ENCODE measurements at places on chromosomes 1 and 21.
A peak's percentile ranks its signal among the peaks of the same experiment; 100 is the strongest.

- no peak for DNase-seq
Observed at GRCh38 chr21:16945580-16945979, 567.3 kb upstream of the CXADR start.

DNA sequence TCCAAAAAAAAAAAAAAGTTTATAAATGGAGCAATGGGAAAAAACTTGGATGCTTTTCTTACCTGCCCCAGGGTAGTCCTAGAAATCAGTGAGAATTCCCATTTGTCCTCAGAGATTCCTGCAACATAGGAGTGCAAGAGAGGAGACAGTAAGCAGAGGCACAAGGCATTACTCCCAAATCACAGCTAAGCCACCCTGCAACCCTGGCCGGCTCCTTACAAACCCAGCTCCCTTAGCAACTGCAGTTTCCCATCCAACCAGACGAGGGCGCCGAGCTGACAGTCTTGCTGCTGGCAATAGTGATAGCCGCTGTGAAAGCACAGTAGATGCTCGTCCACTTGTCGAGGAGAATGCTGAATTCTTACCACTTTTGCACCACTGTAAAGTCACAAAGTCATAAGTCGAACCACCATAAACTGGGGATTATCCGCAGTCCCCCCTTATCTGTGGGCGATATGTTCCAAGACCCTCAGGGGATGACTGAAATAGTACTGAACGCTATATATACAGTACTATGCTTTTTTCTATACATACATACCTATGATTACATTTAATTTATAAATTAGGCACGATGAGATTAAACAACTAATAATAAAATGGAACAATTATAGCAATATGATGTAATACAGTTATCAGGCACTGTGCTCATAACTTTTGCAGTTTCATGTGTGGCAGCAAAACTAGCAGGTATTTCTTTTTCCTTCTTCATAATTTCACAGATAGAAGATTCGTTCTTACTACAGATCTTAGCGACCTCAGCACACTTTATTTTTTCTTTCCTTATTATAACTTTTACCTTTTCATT lies 6.0 kb upstream of the PITHD1 start:
- DNase-seq = peak; percentile 66

DNA sequence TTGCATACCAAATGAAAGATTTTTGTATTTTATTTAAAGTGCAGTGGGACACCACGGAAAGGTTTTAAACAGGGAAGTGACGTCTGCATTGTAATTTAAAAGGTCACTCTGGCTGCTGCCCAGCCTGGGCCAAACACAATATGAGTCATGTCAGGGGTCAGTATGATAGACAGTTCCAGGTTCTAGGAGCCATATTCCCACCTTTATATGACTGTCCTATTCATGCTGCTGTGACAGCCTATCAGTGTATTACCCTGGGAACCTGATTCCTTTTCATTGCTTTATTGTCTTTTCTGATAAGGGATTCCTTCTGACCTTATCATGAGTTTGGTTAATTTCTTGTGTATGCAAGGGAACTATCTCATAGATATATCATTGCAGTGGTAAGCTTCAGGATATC lies 5.3 kb downstream of the VANGL1 start:
- no peak for DNase-seq

DNA sequence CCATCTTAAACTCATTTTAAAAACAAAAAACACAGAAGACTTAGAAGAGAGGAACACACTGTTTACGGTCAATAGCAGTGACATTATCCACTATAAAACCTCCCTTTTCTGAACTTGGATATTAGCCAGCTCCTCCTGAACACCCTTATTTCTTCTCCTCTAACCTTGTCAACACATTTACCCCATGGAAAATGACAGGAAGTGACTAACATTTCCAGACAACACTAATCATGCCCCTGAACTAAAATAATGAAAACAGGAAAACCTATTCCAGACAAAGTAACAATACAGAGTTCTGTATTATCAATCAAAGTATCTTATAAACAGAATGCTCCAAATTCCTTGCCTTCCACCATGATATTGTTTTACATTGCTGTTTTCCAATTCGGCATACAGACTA lies 45.3 kb downstream of the PALMD start:
- DNase-seq = no peak

DNA sequence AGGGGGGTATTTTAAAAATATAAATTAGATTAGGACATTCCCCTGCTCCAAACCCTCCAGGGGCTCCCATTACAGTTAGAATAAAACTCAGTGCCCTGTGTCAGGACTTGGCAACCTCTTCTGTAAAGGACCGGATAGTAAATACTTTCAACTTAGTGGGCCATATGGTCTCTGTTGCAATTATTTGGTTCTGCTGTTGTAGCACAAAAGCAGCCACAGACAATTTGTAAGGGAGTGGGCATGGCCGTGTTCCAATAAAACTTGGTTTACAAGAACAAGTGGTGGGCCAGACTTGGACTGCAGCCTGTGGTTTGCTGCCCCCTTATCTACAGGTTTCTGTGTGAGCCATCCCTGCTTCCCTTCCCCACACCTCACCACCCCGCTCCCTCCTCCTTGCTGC lies 92.0 kb downstream of the ACTL8 start:
- DNase-seq = no peak

- peak; percentile 50 for DNase-seq
Observed at GRCh38 chr1:202143768-202144401, 652 bp downstream of the ARL8A start.

DNA sequence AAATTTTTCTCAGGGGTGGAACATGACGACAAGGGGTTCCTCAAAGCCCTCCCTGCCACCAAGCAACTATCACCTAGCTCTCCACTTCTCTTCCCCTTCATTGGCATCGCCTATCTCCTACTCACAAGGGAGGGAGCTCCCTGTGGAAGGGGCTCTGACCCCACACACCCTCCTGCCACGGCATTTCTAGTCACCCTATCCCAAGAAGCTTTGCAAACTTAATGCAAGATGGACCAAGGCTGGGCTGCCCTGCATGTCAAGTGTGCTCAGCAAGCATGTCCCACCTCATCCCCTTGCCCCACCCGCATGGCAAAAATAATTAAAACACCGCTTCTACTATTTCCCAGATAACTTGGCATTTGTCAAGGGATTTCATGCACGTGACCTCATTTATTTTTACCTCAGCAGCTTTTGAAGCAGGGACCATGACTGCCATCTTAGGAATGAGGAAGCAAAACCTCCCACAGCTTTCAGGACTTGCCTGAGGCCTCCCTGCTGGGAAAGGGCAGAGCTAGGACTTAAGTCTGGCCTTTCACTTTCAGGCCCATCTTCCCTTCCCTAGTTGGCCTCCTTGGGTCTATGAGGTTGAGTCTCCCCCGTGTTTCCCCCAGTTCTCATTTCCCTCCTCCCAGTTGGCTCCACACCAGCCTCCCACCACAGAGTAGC lies 161.3 kb downstream of the TSEN15 start:
- DNase-seq = peak; percentile 64

- no peak for DNase-seq
Observed at GRCh38 chr1:220500372-220500771, 27.6 kb upstream of the MARK1 start.

DNA sequence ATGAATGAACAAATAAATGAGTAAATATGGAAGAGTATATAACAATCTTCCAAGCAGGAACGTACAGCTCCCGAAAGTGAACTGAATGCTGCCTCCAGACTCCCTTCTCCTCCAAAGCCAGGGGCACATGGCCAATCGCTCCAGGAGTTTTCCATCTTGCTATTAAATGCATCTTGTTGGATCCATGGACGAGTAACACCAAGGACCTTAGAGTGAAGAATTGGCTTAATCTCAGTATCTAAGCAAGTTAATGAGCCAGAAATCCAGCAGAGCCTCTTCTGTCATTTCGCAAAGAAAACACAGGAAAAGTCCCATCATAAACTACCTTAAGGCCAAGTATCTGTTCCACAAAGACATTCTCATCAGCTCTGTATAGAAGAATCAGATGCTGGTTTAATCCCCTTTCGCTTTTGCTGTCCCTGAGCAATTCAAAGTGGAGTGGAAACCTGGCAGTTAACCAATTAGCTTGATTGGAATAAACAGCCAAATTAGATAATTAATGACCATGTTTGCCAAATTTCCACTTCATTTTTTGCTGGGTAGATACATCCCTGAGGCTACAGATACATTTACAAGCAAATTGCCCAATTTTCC lies 116.0 kb downstream of the MIS18A start:
- DNase-seq = no peak

DNA sequence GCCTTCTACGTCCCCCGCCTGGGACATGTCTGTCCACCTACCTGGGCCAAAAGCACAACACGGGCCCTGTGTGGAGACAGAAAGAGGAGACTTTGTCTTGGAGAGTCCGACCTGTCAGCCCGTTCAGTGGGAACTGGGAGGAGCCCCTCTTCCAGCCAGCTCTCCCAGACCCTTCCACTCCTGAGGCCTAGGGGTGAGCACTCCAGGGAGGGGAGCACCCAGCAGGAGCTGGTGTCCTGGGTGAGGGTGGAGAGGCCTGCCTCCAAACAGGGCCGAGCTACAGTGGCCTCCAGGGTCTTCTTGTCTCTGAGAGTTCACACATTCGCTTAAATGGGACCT lies 546 bp downstream of the SPOCD1 start:
- DNase-seq = no peak

- no peak for DNase-seq
Observed at GRCh38 chr1:62271948-62272728, 47.1 kb downstream of the KANK4 start.

DNA sequence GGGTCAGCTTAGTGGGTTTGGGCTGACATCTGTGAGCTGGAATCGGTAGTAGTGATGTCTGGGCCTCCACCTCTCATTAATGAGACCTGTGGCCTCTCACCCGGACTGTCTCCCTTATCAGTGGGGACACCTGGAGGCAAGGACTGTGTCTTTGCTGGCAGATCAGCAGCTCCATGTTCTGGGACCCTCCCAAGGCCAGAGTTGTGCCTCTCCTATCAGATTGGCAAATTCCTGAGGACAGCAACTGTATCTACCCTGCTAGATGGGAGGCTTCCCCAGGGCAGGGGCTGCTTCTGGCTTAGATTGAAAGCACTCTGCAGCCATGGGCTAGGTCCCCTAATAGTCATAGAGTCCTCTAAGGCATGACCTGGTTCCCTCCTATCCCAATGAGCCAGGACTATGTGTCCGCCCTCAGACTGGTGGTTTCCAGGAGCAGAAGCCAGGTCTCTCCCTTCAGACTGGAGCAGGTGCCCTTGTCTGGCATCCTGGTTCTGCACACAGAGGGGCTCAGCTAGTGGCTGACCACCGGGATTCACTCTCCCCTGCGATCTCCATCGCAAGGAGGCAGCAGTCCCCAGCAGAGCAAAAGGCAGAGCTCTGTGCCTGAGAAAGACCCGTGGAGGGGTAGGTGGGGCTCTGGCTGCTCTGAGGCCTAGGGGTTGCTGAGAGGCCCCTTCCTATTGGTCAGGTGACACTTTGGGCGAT lies 5.8 kb downstream of the DRAXIN start:
- DNase-seq = no peak

- no peak for DNase-seq
Observed at GRCh38 chr1:58812468-58812867, 28.6 kb upstream of the JUN start.

GRCh38 chr1:59554752-59555151 lies 257.9 kb downstream of the FGGY start:
- no peak for DNase-seq

- DNase-seq = no peak
Observed at GRCh38 chr1:93033029-93033428, 46.1 kb upstream of the MTF2 start.

DNA sequence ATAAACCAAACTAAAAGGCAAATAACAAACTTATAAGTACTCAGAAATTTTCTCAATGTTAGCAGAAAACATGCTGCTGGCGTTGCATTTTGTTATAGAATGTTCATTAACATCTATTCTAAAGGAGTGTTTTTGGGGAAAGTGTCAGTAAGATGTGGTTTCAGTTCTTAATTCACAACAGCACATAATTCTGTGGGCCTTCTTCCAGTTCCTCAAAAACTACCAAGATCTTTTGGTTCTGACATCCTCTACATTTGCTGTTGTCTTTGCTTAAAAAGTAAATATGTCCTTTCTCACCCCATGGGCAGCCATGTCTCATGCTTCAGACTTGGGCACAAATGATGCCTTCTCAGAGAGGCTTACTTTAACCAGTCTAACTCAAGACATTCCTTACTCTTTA lies 152.5 kb downstream of the CDC7 start:
- DNase-seq = no peak

GRCh38 chr1:35807614-35808449 lies at the start of gene AGO4:
TSS of gene AGO4 (plus strand) at chr1:35808016. CDS start at chr1:35808417, 401 bp downstream.
- DNase-seq = peak; percentile 14

- no peak for DNase-seq
Observed at GRCh38 chr1:44785029-44785380, 3.0 kb downstream of the BEST4 start.

- DNase-seq = no peak
Observed at GRCh38 chr21:28280611-28281010, 712.1 kb downstream of the LTN1 start.

DNA sequence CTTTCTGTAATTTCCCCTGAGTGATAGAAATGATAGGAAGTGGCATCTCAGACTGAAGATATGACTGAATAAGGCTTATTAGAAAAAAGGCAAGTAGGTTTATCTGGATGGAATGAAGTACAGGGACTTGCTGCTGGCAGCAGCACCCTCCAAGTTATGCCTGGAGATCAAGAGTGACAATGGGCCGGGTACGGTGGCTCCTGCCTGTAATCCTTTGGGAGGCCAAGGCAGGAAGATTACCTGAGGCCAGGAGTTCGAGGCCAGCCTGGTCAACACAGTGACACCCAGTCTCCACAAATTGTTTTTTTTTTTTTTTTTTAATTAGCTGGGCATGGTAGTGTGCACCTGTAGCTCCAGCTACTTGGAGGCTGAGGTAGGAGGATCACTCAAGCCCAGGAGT lies 87.8 kb downstream of the SCCPDH start:
- no peak for DNase-seq

DNA sequence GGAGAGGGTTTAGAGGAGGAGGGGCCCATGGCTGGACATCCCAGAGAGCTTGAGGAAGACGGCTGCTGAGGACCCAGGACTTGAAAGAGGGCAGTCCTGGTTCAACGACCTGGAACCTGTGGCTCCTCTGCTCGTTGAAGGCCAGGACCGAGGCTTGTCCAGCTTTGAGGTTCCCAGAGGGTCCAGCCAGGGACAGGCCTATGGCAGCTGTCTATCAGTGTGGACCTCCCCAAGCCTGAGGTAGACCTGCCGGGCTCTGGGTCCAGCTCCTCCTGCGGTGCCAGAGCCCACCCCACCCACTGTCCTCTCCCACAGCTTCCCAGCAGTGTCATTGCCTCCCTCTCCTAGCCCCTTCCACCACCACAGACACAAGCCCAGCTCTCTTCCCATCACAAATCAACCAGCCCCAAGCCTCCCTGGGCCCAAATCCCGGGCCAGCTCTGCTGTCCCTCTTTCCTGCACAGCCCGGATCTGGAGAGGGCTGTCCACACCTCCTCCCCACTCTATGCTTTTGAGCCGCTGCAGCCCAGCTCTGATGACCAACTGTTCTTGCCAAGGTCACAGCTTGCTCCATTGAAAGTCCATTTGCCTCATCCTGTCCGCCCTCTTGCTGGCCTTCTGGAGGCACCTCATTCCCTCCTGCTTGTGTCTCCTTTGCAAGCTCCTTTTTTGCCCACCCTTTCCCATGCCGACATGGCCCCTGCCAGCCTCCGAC lies 48.7 kb upstream of the EDN2 start:
- DNase-seq = no peak

- no peak for DNase-seq
Observed at GRCh38 chr1:100284591-100284990, 18.6 kb downstream of the RTCA start.
